ENCODE measurements at places on chromosomes 6 and 20.

DNA sequence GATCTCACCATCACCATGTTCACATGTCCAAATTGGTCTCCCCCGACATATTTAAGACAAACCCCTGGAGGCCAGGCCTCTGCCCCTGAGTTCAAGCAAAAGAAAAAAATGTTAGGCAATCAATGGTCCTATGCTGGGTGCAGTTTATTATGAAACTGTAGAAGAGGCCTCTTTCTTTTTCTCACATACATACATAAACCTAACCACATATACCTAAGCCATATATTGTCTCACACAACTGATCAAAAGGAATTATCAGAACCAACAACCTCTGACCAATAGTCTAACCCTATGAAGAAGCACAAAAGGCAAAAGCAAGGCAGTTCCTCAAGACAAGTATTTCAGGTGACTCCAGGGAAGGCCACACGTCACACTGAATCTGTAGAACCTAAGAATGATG is 49.9 kb downstream of the ILRUN start:
- no peak for DNase-seq

- DNase-seq = no peak
Observed at GRCh38 chr6:138231381-138231886, 13.1 kb upstream of the PBOV1 start.

DNA sequence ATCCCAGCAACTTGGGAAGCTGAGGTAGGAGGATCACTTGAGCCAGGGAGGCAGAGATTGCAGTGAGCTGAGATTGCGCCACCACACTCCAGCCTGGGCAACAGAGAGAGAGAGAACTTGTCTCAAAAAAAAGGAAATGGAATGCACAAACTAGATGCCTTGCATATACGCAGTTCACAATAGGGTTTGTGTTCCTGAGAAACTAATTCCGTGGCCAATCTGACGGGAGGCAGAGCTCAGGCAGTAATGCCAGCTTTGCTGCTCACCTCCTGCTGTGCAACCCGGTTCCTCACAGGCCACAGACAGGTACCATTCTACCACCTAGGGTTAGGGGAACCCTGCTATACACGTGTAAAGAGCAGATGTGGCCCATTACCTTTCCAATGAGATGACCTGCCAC is 1.4 kb downstream of the CDK5RAP1 start:
- DNase-seq = no peak

- DNase-seq = no peak
Observed at GRCh38 chr6:61887423-61887822, 398.6 kb downstream of the KHDRBS2 start.

DNA sequence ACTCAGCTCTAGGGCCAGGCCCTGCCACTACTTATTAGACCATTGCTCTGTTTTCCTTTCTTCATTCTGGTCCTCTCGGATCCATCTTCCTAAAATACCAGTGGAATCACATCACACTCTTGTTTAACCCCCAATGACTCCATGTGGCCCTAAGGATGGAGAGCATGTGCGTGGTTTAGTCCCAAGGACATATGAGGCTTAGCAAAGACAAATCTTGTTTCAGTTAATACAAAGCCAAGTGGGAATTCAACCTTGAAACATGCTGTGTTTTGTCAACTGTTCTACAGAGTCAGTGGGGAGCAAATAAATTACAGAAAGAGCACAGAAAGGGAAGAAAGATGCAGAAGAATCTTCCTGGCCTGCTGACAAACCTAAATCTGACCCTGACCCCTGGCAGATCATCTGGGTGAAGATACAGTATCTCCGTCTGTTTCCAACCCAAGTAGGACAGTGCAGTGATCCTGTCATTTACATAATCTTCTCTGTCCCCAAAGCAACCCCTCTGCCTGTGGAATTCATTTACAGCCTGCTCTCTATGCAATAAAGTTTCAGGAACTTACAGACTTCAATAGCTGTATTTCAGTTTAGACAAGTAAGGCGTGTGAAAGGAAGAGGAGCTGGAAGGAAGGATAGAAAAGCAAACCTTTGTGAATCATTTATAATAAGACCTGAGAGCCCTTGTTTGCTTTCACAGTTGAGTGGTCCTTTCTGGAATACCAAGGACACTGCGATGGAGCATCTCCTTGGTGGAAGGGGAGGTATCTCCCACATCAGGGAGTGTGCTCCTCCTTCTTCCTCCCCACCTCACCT is 144.0 kb downstream of the THBS2 start:
- DNase-seq = no peak

DNA sequence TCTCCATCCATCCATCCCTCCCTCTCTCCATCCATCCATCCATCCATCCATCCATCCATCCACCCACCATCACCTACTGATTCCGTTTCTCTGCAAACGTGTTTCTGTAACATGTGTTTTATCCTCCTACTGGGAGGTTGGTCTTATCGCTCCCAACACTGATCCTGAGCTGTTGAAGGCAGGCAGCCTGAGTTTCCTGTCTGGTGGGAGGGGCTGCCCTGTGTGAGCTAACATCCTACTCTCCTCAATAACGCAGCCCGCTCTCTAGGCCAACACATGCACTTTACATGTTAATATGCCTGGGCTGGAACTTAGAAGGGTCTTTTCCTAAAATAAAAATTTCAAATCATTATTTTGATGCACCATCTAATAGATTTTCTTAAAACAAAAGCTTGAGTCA is 126.5 kb downstream of the WDR27 start:
- DNase-seq = no peak

DNA sequence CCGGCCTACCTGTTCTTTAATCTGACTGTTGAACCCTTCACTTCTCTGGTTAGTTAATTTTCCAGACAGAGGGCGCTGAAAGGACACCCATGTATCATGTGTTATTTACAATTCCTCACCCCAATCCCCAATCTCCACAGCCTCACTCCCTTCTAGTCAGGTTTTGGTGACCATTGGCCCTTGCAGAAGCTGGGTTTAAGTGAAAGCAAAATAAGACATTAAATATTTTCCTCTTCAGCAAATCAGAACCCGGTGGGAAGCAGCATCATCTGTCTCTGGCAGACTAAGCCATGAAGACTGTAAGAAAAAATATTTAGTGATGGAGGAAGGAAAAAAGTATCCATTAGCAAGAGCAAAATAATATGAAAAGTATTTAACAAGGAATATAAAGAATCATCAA is 9.4 kb upstream of the HLA-DQA1 start:
- DNase-seq = no peak

DNA sequence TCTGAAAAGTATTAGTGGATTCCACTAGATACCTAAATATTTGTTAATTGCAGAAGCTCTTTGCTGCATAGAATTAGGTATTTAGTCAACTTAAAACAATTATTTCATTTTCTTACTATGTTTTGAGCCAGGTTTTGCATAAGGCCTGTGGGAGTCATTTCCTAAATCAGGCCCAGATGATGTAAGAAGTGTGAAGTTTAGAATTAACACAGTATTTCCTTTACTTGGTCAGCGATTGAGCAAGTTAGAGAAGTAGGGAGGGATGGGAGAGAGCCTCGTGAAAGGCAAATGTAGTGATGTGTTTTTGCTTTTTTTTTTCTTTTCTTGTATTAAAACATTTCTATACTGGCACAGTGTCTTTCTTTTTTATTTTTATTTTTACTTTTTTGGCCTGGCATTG is 711.1 kb downstream of the HDGFL1 start:
- DNase-seq = no peak

DNA sequence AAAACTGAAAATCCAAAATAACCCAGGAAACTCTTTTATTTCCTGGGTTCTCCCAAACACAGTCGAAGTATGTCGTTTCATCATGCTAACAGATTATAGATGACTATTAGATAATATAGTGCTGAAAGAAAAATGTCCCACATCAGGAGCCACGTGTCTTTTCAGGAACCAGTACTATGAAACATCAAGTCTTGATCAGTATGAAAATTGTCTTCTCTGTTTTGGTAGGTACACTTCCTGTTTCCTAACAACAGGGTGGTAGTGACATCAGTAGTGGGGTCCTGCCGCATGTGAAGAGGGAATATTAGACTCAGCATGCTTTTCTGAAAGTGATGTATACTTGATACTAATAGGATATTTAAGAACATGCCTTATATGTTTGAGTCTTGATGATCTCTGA is 136.7 kb downstream of the HIVEP1 start:
- no peak for DNase-seq

- no peak for DNase-seq
Observed at GRCh38 chr6:80282913-80283554, 176.6 kb downstream of the BCKDHB start.

DNA sequence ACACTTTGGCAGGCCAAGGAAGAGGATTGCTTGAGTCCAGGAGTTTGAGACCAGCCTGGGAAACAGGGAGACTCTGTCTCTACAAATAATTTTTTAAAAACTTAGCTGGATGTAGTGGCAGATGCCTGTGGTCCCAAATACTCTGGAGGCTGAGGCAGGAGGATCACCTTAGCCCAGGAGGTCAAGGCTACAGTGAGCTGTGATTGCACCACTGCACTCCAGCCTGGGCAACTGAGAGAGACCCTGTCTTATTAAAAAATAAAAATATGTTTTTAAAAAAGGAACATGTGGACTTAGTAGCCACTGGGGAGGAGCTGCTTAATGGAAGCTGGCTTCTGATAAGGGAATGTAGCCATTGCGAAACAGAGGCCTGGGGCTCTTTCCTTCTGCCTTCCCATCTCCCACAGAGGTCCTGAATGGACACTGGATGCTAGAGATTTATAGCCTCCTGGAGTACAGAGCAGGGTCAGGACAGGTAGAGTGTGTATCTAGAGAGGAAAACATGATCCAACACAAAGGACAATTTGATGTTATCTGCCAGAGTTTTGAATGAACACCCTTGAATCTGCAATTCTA is 21.7 kb upstream of the GMNN start:
- no peak for DNase-seq

GRCh38 chr6:43491750-43492661 is 14.6 kb downstream of the TJAP1 start:
- DNase-seq = peak; percentile 24

DNA sequence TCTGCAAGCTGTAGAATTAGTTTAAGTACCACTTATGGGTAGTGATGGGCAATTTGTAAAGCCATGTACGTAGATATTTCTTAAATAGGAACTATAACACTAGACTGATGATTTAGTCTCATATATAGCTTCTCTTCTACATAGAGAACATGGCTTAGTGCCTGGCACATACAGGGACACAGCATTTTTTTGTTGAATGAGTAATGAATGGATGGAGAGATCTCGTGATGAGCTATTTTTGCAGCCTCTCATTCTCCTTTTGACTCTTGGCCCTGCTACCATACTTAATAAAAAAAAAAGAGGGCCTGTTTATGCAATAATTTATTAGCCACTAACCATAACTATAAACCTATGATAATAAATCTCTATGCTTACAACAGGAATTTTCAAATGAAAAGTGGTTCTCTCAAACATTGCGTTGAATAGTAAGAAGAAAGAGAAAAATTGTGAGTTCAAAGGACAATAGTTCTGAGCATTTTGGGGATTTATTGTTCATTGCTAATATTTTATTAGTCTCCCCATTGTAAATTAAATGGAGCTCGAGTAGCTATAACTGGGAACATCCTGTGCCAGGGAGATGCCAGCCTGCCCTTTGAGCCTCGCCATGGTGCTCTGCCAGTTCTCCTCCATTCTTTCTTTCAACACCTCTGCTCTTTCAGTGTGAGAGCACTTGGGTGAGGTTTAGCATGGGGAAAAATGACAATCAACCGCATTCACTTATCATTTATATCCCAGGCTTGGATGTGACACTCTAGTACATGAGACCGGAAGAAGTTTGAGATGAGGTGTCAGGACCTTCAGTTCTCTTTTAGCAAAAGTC is 14.7 kb upstream of the RCAN2 start:
- DNase-seq = no peak

GRCh38 chr6:3878048-3878666 is 29.0 kb downstream of the FAM50B start:
- no peak for DNase-seq

- no peak for DNase-seq
Observed at GRCh38 chr6:16757332-16757731, 3.9 kb downstream of the ATXN1 start.

DNA sequence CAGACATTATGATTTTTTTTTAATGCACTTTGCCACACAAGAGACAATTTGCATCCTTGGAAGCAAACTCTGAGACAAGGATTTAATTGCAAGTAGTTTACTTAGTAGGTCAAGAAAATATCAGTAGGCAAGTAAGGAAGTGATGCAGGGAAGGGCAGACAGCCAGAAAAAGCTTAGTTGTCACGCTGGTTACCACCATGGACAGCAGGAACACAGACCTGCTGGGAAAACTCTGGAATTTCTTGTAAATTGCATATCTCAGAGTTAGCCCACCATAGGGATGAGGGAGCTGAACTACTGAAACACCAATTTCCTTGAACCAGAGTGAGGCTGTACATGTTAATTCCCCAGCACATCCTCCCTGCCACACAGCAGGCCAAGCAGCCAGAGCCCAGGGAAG is 92.7 kb downstream of the L3MBTL3 start:
- no peak for DNase-seq

- no peak for DNase-seq
Observed at GRCh38 chr20:45935416-45936046, 1.0 kb downstream of the PCIF1 start.

GRCh38 chr6:108277831-108278230 is 17.0 kb upstream of the SNX3 start:
- no peak for DNase-seq

DNA sequence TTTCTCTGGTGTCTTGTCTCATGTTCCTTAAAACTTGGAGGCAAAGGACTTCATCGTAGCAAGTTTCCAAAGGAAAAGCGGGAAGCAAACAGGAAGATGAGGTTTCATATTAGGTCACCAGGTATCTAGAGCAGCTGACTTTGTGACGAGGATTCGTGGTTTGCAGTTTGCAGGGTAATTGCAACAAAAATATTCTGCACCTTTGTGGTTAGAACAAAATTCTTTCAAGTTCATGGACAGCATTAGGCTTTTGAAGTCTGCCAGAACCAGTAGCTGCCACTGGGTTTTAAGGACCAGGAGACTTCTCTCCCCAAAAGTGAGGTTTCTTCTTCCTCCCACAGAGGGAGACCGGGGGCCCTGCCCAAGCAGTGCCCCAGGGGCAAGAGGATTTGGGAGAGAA is 63.4 kb downstream of the RPP40 start:
- no peak for DNase-seq

GRCh38 chr6:20455251-20455940 is 53.7 kb downstream of the E2F3 start:
- no peak for DNase-seq

DNA sequence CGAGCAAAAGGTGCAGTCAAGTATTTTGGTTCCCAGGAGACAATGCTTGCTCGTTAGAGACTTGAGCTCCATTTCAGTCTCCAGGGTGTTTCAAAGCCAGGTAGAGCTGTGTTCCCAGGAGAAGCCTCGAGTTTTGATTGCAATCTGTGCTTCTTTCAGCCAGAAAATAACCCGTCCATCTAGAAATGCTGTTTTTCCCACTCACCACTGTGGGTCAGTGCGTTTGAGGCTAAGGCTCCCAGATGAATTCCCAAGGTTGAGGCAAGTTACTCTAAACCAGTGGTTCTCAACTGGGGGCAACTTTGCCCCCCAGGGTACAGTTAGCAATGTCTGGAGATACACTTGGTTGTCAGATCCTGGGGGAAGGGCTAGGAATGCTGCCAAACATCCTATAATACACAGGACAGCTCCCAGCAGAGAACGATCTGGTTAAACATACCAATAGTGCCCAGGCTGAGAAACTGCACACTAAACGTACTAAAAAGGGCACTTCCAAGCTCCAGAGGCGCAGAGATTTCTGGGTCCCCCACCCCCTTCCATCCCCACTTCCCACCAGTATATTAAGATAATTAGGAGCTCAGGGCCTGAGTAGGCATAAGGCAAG is 13.8 kb downstream of the BMP7 start:
- DNase-seq = no peak

GRCh38 chr6:40268614-40269013 is 318.6 kb downstream of the LRFN2 start:
- no peak for DNase-seq
